ENCODE measurements at places on chromosomes 7 and 10. TPM values are rescaled to one million over a fixed set of nuclear protein-coding genes. Genes with fewer than 3 reads are reported as not detected.

GRCh38 chr7:42694894-42695507, 216.9 kb downstream of the C7orf25 start:
- H3K36me3 ChIP-seq, result peaks cover 4% of the 10 kb centered on the region
- no peaks in the 10 kb centered on the region for H3K27me3 ChIP-seq
- no peak overlapping the region for H3K27ac ChIP-seq
- H3K4me3 ChIP-seq, result no peak overlapping the region

- H3K36me3 ChIP-seq, result peaks cover 94% of the 10 kb centered on the region
- no peak overlapping the region for H3K4me3 ChIP-seq
- H3K4me1 ChIP-seq, result no peaks in the 10 kb centered on the region
- H3K27me3 ChIP-seq, result no peaks in the 10 kb centered on the region
- H3K27ac ChIP-seq, result no peak overlapping the region
Observed at GRCh38 chr7:73507556-73507955, 14.5 kb downstream of the BAZ1B start.

DNA sequence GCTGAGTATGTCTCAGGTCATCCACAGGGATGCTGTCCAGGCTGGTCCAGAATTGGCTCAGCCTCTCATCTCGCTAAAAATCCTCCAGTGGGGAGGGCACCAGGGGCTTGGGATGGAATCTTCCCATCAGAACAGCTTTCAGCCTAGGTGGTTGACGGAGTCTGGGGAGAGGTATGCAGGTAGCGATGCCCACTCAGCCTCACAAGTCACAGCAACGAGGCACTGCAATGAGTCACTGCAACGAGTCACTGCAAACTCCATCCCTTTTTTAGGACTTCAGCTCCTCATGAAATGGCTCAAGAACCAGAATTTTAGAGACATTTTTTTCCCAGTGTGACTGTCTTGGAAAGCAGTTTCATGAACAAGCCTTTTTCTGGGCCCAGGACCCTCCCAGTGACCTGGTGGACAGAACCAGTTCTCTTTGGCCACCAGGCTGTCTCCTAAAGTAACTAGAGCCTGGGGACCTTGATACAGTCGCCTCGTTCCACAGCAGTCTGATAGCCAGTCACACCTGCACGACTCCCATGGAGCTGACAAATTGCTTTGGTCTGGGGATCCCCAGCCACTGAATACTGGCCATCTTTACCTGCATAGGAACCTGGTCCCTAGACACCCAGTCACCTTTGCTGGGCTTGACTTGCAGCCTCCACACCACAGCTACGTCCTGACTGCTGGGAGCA, 41.3 kb upstream of the PPP2R2D start:
- H3K27me3 ChIP-seq, result peaks cover 24% of the 10 kb centered on the region
- H3K4me3 ChIP-seq, result no peak overlapping the region
- DNase-seq, result no peak
- H3K36me3 ChIP-seq, result no peaks in the 10 kb centered on the region

SSC4D gene
- total RNA-seq, result 0.42 TPM

UTF1 gene
- total RNA-seq, result not detected

DNA sequence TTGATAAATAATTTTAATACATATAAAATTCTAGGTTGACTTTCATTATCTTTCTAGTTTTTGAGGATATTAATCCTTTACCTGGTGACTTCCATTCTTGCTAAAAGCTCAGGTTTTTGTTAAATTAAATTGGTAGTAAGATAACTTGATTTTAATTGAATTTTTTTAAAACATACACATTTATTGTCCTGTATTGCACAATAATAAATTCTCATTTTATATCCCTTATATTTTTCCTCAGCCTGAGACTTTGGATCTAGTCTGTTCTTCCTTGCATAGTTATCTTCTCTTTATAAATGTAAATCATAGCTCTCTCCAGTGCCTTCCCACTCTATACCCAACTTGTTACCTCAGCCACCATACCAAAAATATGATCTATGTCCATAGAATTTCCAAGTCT, 212.9 kb upstream of the CNTNAP2 start:
- DNase-seq, result no peak
- H3K27me3 ChIP-seq, result no peaks in the 10 kb centered on the region
- no peak overlapping the region for H3K4me3 ChIP-seq
- H3K27ac ChIP-seq, result no peak overlapping the region
- no peaks in the 10 kb centered on the region for H3K36me3 ChIP-seq
- no peaks in the 10 kb centered on the region for H3K4me1 ChIP-seq

All from MCF 10A (cell line).